ENCODE measurements at places on chromosomes 5 and 9.

DNA sequence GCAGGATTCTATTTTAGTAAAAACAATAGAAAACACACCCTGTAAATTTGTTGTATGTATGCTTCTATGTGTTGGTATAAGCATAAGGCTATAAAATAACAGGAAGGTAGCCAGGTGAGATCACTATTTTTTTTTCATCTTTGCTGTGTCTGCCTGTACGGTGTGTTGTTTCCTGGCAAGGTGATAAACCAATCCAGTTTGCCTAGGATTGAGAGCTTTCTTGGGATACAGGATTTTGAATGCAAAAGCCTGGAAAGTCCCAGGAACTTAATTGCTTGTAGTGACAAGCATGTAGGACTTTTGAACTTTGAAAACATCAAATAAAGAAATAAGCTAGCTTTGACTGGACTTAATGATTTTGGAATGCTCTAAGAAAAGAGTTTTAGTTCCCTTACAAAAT lies 83.3 kb upstream of the RORB start:
- DNase-seq: no peak

GRCh38 chr9:101421653-101422065 lies 13.9 kb downstream of the ALDOB start:
- DNase-seq: no peak

- DNase-seq: no peak
These were observed 51.0 kb downstream of the IARS1 start for GRCh38 chr9:92242260-92243136.

DNA sequence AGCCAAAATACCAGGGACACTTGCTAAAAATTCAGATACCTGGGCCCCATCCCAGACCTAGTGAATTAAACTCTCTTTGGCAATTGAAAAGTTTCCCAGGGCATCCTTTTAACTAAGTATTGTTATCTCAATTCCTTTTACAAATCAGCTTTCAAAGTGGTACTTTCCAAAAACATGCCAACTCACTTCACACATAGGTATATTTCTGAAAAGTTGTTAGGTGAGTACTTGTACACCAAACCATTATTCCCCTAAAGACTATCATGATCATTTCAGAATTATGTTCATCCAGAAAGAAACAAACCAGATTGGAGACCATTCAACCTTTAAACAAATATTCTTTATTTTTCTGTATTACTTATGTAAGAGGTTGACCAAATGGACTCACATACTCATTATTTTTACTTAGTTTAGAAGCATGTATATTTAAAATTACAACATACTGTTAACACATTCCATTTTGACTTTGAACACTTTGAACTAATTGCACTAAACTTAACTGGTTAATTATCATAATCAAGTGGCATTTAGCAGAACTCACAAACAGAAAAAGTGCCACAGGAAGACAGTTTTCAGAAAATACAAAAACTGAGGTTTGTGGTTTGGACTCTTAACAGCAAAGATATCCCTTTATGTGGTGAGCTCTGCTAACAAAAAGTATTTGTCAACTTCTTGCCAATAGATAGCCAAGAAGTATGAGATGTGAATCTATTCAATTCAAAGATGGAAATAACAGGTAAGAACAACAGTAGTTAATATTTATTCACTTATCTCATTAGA lies 40.7 kb downstream of the KIAA0825 start:
- no peak for DNase-seq

DNA sequence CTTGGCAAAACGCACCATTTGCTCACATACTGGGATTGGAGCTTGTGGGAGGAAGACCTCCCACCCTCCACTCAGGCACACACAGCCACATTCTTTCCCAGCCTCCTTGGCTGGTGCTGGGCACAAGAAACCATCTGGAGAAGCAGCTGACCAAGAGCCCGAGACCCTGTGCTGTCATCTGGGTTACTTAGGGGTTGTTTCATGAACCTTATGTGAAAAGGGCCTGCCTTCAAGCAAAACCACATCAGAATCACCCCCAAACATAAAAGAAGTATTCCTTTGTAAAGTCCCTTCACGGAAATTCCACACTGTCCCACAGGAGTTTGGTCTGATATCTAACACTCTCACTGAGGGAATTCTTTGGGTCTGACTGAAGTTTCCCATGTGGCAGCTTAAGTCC lies 172.1 kb downstream of the NR3C1 start:
- DNase-seq: no peak

GRCh38 chr5:53902296-53902907 lies 342.0 kb downstream of the NDUFS4 start:
- no peak for DNase-seq

GRCh38 chr9:114532561-114533237 lies 27.4 kb upstream of the WHRN start:
- DNase-seq: no peak

DNA sequence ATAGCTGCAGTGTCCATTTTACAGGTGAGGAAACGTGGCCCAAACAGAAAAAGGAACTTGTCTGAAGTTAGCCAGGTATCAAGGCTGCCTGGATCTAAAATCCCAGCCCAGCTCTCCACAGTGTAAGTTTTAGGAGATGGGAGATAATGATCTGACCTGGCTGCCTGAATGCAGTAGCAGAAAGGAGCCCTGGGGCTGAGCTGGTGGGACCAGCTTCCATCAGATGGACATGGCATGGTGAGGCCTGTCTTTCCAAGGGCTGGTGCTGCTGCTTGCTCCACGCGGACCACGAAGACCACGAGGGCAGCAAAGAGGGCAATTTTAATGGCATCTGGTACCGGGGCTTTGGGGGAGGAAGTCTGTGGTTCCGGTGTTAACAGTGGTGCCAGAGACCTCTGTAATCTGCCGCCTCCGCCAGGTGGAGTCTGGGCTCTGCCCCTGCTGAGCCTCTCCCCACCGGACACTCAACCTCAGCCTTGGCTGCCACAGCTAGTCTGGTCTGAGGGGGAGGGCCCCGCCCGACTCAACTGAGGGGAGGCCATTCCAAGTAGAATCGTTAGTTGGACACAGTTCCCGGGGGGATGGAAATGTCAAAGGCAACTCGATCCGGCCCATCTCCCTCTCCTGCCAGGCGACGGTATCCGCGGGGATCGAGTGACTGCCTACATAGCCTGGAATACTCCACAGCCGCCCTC lies 650 bp downstream of the MYORG start:
- DNase-seq: peak; percentile 62

Measured in stimulated activated CD8-positive, alpha-beta memory T cell treated with anti-CD3 and anti-CD28 coated beads, Interleukin-4, amount 100 ng/mL, for 48 hours (primary cell).